ENCODE measurements at places on chromosomes 11 and 22.

DNA sequence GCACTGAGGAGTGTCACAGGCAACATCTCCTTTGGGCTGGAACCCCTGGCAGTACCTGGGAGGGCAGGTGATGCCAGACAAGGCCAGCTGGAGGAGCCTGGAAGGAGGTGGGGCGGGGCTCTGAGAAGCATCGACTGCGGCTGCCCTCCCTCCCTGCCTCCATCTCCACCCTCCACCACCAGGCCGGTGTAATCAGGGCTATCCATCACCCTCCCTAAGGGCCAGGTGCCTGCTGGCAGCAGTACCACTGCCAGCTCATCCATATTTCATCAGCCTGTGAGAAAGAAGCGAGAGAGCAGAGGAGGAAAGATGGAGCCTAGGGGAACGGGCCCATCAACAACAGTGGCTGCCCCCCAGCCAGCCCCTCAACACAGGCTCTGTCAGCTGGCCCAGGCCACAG is 51.4 kb upstream of the RASD2 start:
- DNase-seq: no peak

DNA sequence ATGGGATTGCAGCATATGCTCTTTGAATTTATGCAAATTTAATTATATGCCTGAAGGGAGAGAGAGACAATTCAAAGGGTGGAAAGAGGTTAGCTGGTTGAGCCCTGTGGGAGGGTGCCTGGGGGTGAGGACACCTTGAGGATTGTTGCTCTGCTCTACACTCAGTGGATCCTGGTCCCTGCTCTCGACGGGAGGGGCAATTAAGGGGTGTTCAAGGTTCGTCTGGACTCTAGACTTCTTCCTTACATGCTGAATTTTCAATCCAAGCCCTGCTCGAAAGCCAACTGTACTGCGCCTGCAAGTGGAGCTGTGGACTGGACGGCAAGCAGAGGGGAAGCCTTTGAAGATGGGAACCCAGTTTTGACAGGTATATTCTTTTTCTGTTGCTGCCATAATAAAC is 15.5 kb upstream of the OR5M11 start:
- DNase-seq: no peak

- peak; percentile 16 for DNase-seq
These were observed 13.7 kb downstream of the APBB1 start for GRCh38 chr11:6405052-6405667.

- DNase-seq: no peak
These were observed 2.6 kb downstream of the PHLDA2 start for GRCh38 chr11:2926611-2927051.

GRCh38 chr22:24519496-24519895 is 24.4 kb downstream of the UPB1 start:
- DNase-seq: no peak

DNA sequence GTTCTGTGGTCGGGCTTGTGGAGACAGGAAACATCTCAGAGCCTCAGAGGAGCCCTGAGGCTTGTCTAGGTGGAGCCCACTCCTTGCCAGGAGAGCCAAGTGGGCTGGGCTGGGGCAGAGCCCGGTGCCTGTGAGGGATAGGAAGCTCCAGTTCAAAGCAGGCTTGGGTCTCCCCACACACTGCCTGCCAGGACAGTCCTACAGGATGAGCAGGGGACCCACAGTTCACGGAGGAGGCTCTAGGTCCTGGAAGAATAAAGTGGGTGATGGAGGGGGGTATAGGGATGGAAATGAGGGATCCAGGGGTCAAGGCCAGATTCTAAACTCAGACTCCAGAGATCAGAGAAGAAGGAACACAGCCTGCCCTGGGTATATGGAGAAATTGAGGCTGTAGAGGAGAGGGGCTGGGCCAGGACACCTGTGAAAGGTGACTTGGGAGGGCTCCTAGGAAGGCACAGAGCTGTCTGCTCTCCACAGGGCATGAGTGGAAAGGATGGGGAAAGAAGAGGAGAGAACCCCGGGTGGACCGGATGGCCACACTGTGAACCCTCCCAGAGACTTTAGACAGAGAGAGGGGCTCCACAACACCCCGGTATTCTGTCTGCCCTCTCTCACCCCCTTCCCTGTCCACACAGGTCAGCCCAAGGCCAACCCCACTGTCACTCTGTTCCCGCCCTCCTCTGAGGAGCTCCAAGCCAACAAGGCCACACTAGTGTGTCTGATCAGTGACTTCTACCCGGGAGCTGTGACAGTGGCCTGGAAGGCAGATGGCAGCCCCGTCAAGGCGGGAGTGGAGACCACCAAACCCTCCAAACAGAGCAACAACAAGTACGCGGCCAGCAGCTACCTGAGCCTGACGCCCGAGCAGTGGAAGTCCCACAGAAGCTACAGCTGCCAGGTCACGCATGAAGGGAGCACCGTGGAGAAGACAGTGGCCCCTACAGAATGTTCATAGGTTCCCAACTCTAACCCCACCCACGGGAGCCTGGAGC is 7.4 kb downstream of the IGLL5 start:
- DNase-seq: no peak

- DNase-seq: no peak
These were observed 8.7 kb upstream of the CARD18 start for GRCh38 chr11:105148241-105148640.

DNA sequence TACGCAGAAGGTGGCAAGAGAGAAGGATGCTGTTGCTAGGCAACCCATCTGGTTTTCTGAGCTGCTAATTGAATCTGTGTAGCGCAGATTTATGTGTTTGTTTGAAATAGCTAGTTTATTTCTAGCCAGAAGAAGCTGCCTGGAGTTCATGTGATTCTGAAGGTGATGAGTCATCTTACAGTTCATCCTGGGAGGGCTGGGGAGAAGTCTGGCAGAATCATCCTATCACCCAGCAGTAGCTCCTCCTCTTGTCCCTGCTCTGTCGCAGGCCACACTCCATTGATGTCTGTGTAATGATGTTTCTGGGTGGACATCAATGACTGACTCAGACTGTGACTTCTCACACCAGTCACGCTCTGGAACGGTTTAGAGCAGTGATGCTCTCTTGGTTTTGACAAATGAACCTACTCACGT is 4.8 kb upstream of the FBXO7 start:
- DNase-seq: peak; percentile 78

DNA sequence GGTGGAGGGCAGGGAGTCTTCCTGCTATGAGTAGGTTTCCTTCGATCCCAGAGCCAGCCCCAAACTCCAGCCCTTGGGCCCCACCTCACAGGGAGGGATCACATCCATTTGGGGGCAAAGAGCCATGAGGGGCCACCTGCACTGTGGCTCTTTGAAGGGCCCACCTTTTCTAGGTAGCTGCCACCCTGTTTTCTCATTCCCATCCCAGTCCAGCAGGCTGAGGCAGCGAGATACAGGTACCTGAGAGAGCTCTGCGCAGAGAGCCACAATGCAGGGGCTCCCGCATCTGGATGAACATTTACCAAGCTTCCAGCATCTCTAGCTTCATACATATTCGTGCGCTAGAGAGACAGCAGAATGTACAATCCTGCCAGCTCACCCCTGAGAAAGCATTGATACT is 16.3 kb downstream of the FXYD6 start:
- no peak for DNase-seq

- DNase-seq: no peak
These were observed 7.4 kb downstream of the MOB2 start for GRCh38 chr11:1479006-1479677.

- no peak for DNase-seq
These were observed 26.1 kb upstream of the MS4A6A start for GRCh38 chr11:60208951-60209350.

- DNase-seq: no peak
These were observed 8.8 kb upstream of the PANX2 start for GRCh38 chr22:50161508-50162390.

DNA sequence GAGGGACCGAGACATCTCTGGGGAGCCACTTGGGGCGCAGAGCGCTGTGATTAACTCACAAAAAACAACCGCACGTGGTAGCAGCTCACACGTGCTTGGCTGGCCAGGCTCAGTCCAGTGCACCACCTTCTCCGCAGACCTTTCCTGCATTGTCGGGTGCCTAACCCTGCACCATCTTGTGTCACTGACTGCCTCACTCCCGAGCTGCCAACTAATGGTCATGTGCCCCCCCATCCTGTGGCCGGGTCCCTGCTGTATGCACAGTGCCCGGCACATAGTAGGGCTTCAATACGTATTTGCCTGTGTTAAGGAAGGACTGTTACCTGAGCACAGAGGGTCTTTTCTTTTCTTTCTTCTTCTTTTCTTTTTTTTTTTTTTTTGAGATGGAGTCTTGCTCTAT is 71.9 kb downstream of the ARHGAP8 start:
- no peak for DNase-seq

DNA sequence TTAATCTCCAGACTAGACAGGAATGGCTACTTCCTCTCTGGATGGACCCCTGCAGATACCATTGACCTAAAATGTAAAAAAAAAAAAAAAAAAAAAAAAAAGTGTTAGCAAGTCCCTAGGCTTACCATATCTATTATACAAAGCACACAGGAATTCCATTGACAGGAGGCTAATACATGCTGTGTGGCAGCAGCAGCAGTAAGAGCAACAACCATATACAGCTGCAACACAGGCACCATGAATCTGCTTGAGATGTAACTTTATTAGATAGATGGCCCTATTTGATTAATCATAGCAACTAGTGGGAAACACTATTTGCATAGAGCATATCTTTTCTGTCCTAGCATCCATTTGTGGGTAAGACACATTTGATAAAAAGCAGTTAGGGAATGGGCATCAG is 1447.1 kb downstream of the FAM181B start:
- DNase-seq: no peak

DNA sequence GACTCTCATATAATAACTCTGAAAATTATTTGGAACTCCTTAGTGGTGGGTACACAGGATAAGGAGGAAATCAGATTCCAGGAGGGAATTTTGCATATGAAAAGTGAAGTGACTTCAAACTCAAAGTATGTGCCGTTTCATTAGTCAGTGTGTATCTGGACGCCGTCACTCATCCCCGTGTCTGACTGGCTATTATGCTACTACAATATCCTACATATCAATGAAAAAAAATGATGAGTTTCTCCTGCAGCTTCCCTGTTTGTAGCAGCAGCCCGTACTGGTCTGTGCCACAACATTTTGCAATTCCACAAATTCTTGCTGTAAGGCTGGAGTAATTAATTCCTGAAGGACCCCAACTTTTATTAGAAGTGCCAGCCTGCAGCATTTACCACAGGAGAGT is 16.5 kb downstream of the WT1 start:
- peak; percentile 61 for DNase-seq

- DNase-seq: peak; percentile 51
These were observed 49.9 kb downstream of the SIK2 start for GRCh38 chr11:111652184-111652583.

DNA sequence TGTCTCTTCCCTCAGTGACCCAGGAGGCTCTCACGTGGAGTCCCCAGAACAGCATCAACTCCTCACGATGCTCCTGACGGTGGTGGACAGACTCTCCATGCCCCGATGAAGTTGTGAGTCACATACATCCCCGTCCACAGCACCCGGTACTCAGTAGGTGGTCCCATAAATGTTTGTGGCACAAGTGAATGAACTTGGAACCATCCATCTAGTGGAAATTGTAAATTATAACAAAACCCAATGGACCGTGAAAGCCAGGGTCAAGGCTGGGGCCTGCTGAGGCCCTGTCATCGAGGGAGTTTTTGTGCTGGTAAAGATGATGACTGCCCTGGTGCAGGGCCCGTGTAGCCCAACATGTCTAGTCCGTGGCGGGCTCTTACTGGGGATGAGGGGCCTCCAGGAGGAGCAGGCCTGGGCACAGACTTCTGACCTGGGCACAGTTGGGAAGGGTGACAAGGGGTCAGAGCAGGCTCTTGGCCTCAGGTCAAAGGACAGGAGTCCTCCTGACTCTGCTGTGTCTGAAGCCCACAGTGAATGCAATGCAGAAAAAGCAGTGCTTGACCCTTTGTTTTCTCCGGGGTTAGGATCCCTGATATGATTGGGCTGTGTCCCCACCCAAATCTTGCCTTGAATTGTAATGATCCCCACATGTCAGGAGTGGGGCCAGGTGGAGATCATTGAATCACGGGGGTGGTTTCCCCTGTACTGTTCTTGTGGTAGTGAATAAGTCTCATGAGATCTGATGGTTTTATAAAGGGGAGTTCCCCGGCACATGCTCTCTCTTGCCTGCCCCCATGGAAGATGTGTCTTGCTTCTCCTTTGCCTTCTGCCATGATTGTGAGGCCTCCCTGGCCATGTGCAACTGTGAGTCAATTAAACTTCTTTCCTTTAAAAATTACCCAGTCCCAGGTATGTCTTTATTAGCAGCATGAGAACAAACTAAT is 20.0 kb upstream of the SMIM38 start:
- DNase-seq: no peak

GRCh38 chr11:66081505-66081904 is 11.4 kb downstream of the PACS1 start:
- DNase-seq: no peak

- no peak for DNase-seq
These were observed at the start of gene EHF for GRCh38 chr11:34620820-34621792. TSS of gene EHF (plus strand) at chr11:34621093. CDS start at chr11:34642631, 21,538 bp downstream.

- no peak for DNase-seq
These were observed 4.2 kb downstream of the THYN1 start for GRCh38 chr11:134248910-134249480.

GRCh38 chr11:66639066-66639813 is 737 bp downstream of the RBM4 start:
- peak; percentile 28 for DNase-seq

GRCh38 chr11:112159098-112160065 is 4.5 kb downstream of the IL18 start:
- no peak for DNase-seq

GRCh38 chr11:76237914-76238313 is 31.6 kb upstream of the WNT11 start:
- no peak for DNase-seq

- no peak for DNase-seq
These were observed 38.7 kb downstream of the BUD13 start for GRCh38 chr11:116733969-116734508.

DNA sequence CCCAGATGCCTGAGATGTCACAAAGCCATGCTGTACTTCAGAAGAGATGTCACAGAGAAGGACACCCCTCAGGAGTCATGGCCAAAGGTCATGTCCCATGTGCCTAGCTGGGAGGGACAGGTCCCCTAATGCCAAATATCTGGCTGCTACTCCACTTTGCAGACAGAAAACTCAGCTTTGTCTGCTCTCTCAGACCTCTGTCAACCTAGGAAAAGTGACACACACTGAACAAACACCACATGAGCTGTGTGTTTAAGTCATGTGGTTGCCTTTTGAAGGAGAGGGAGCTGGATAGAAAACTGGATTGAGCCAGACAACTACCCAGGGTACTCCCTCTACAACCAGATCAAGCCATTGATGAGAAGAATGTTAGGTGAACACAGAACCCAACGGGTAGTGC is 3.5 kb downstream of the TRIM66 start:
- DNase-seq: no peak

All from fibroblast of skin of abdomen (primary cell).